ENCODE measurements at places on chromosomes 6 and 20. TPM values are rescaled to one million over a fixed set of nuclear protein-coding genes. Genes with fewer than 3 reads are reported as not detected.

GRCh38 chr20:6122111-6122872 is 538 bp downstream of the FERMT1 start:
- DNase-seq, result no peak

GRCh38 chr20:38112261-38112929 is 52.7 kb downstream of the TGM2 start:
- DNase-seq, result no peak

GRCh38 chr6:6649824-6650349 is 61.4 kb downstream of the LY86 start:
- no peak for DNase-seq

DNA sequence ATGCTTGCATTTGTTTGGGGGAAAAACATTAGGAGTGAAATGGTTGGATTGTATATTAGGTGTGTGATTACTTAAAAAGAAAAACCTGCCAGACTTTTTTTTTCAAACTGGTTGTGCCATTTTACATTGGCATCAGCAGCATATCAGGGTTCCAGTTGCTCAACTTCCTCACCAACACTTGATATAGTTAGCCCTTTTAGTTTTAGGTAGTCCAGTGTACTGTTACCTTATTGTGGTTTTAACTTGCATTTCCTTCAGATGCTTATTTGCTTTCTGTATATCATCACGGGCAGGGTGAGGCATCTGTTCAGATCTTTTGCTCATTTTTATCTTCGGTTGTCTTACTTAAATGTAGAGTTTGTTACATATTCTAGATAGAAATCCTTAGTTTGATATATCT is 5.2 kb downstream of the XRN2 start:
- no peak for DNase-seq

DNA sequence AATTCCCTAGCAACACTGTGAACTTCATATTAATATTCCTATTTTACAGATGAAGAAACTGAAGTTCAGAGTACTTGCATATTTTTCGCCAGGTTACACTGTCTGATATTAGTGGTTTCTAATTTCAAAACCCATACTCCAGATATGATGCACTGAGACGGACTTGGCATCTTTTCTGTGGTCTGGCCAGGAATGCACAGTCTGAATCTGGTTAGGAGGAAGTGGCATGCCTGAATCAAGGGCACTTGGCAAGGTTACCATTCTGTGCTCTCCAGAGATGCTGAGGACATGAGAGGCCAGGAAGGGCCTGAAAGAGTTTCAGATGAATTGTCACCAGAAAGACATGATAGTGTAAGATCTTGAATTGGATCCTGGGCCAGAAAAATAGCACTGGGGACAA is 150.1 kb downstream of the HAO1 start:
- DNase-seq, result no peak

Gene GSTA2
- total RNA-seq, result not detected

DNA sequence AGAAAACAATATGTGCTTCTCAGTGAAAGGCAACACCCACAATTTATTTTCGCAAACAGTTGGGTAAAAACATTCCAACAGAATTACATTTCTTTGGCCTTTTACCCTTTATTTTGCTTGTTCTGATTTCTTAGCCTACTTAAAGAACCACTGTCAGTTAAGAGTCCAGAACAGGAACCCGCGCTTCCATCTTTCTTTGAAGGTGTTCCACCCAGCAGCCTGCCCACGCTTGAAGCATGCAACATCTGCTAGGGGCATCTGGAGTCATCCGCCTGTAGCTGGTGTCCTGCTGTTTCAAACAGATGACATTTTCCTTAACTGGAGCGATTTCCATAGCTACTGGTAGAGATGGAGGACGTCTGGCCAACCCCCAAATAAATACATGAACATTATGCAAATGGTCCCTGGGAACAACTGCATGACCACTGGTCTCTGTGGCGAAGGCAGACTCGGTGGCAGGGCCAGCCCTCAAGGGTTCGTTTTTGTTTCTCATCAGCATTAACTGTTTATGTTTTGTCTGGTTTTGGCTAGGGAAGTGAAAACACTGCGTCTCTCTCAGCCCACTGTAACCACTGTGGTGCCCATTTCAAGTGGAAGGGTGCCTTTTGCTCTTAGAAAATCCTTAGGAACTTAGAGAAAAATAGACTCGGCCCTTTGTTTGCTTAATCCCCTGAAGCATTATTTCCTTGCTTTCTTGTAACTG is 51.6 kb downstream of the LAMA4 start:
- DNase-seq, result no peak

GRCh38 chr20:23445596-23446217 is 6.2 kb downstream of the CSTL1 start:
- DNase-seq, result peak; percentile 63

All from kidney epithelial cell (primary cell).